NB4 (cell line): ENCODE measurements at places on chromosomes 2 and 18.
A peak's percentile ranks its signal among the peaks of the same experiment; 100 is the strongest.

- DNase-seq: no peak
These were observed at the start of gene GPC1 for GRCh38 chr2:240435457-240435947. TSS of gene GPC1 (plus strand) at chr2:240435663. CDS start at chr2:240435919, 256 bp downstream.

DNA sequence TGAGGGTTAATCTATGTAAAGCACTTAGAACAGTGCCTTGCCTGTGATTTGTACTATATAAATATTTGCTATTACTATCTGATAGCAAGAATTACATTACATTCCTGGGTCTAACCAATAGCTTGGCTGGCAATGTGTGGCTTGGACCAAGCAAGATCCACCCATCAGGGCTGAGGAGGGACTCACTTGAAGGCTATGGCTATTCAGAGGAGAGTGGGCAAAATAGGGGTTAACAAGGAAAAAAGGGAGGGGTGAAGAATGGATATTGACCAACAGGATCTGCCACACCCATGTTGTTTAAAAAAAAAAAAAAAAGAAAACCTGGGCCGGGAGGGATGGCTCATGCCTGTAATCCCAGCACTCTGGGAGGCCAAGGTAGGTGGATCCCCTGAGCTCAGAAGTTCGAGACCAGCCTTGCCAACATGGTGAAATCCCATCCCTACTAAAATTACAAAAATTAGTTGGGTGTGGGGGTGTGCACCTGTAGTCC is 20.0 kb upstream of the TMBIM1 start:
- no peak for DNase-seq

- DNase-seq: peak; percentile 94
These were observed 10.7 kb downstream of the DBI start for GRCh38 chr2:119377294-119377992.

GRCh38 chr18:61658431-61658830 is 234.4 kb downstream of the RNF152 start:
- DNase-seq: no peak

- peak; percentile 43 for DNase-seq
These were observed 11.8 kb downstream of the C2orf69 start for GRCh38 chr2:199922856-199923255.

DNA sequence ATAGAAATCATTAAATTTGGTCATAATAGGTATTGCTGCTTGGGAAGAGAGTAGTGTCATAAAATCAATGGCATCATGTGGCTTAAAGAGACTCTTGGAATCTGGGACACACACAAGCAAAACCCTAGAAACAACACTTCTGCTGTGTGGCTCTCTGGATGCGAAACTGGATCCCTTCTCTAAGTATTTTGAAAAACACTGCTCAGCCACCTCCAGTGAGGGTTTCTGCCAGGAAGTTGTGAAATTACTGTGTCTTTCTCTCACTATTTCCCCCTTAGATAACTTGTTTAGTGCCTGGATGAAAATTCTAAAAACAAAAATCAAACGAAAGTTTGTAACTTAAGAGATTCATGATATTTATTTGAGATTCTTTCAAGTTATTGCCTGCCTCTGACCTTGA is 163.8 kb downstream of the RHBDD1 start:
- DNase-seq: peak; percentile 60

- no peak for DNase-seq
These were observed 192.1 kb upstream of the RND3 start for GRCh38 chr2:150679456-150680120.

- no peak for DNase-seq
These were observed 3.1 kb downstream of the B3GNT7 start for GRCh38 chr2:231398585-231398984.

- DNase-seq: no peak
These were observed 22.7 kb downstream of the CNNM4 start for GRCh38 chr2:96783388-96783787.

DNA sequence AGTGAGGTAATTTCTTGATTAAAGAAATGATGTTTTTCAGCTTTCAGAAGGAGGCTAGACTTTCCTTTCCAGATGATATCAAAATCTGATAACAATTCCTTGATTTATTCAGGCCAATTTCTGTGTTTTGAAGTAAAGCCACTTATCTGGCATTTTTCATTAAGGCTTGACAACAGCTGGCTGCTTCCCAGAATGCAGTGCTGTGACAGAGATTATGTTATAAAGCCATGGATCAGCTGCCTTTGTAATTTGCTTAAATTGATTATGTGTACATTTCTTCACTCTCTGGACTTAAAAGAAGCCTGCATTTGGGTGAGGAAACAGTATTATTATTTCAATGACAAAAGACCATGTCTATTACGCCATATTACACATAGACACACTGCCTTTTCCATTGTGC is 136.0 kb downstream of the PLCL1 start:
- no peak for DNase-seq

GRCh38 chr18:57333940-57334339 is 18.4 kb upstream of the ST8SIA3 start:
- DNase-seq: peak; percentile 37

GRCh38 chr2:240998706-240998994 is 232 bp downstream of the SNED1 start:
- DNase-seq: no peak

- DNase-seq: no peak
These were observed 4.5 kb downstream of the RBKS start for GRCh38 chr2:27885661-27886060.

DNA sequence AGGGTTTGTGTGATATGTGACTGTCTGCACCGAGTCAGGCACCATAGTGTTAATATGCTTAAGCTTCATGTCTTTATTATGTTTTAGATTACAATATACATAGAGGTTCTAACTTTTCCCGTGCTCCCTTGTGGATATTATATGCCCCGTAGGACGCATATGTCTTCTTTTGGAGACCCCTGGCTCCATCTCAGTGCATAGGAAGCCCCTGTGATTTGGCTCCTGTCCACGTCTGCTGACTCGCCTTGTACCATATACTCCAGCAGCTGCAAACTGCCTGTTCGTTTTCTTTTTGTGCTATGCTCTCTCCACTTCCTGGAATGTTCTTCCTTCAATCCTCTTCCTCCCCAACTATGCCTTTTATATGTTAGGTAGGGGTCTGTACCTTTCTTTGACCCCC is 110.9 kb downstream of the PTRHD1 start:
- DNase-seq: no peak

DNA sequence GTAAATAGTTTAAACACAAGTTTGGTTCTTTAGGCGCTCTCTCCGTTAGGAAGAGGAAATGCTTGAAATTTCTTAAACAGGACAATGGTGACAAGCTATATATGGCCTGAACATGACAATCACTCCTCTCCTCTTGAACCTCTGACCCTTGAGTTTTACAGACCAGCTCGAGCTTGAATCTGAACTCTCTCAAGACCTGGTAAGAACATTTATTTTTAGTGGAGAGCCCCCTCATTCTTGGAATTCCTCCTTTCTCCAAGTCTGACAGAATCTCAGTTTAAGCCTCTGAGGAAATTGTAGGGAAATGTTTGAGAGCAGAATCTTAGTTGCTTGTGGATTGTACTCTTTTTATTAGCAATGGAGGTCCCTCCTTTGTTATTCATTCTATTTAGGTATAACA is 1293.6 kb upstream of the ZEB2 start:
- DNase-seq: no peak

- no peak for DNase-seq
These were observed 894.5 kb upstream of the ACVR2A start for GRCh38 chr2:146950361-146950760.
